Esophagus squamous epithelium (tissue), 5 donors: ENCODE measurements at places on chromosomes 16 and 17.

DNA sequence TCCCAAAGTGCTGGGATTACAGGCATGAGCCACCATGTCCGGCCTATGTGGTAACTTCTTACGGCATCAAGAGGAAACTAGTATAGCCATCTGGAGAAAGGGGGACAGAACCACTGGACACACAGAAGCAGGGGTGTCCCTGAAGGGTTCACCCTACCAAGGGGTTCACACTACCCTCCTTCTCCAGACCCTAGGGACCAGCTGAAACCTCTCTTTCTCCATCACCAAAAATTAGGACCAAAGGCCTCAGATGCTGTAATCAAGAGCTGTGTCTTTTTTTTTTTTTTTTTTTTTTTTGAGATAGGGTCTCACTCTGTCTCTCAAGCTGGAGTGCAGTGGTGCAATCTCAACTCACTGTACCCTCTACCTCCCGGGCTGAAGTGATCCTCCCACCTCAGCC is 33.2 kb downstream of the ZFHX3 start:
- DNase-seq: no peak

DNA sequence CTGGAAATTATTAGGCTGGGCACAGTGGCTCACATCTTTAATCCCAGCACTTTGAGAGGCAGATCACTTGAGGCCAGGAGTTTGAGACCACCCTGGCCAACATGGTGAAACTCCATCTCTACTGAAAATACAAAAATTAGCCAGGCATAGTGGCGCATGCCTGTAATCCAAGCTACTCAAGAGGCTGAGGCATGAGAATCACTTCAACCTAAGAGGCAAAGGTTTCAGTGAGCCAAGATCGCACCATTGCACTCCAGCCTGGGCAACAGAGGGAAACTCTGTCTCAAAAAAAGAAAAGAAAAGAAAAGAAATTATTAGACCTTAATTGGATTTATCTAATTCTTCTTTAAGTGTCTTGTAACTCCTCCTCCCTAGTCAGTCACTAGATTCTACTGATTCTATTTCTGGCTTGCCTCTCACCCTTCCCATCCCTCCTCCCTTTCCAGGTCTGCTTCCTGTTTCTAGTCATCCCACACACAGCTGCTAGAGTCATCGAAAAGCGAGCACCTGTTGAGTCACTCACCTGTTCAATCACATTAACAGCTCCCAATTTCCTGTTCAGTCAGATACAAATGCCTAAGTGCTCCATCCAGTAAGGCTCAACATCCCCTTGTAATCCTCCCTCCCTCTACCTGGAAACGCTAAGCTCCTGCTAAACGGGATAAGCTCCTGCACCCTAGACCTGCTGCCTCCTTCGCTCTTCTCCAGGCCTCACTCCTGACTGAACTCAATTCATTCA is 34.6 kb downstream of the ERN1 start:
- DNase-seq: no peak

DNA sequence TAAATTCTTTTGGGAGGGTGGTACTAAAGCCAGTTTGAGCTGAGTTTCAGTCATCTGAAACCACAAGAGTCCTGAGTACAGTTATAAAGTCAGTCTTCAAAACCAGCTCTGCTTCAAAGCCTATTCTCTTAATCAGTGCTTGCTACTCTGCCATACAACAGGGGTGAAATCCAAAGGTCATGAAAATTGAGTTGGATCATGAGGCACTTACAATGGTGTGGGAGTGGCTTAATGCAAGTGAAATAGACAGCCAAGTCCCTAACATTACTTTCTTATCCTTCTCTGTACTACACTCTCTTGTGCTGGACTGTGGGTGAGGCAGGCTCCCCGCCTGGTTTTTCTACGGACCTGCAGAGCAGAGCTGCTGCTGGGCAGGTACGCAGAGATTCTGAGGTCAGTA is 12.4 kb downstream of the CBLN1 start:
- no peak for DNase-seq

DNA sequence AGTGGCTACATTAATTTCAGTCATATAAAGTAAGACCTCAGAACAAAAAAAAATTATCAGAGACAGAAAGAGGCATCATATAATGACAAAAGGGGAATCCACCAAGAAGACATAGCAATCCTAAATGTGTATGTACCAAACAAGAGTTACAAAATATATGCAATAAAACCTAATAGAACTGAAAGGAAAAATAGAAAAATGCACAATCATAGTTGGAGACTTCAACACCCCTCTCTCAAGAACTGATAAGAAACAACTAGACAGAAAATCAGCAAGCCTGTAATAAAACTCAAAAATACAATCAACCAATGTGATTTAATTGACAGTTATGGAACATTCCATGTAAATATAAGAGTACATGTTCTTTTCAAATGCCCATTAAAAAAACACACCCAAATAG is 61.3 kb upstream of the C16orf82 start:
- DNase-seq: no peak

DNA sequence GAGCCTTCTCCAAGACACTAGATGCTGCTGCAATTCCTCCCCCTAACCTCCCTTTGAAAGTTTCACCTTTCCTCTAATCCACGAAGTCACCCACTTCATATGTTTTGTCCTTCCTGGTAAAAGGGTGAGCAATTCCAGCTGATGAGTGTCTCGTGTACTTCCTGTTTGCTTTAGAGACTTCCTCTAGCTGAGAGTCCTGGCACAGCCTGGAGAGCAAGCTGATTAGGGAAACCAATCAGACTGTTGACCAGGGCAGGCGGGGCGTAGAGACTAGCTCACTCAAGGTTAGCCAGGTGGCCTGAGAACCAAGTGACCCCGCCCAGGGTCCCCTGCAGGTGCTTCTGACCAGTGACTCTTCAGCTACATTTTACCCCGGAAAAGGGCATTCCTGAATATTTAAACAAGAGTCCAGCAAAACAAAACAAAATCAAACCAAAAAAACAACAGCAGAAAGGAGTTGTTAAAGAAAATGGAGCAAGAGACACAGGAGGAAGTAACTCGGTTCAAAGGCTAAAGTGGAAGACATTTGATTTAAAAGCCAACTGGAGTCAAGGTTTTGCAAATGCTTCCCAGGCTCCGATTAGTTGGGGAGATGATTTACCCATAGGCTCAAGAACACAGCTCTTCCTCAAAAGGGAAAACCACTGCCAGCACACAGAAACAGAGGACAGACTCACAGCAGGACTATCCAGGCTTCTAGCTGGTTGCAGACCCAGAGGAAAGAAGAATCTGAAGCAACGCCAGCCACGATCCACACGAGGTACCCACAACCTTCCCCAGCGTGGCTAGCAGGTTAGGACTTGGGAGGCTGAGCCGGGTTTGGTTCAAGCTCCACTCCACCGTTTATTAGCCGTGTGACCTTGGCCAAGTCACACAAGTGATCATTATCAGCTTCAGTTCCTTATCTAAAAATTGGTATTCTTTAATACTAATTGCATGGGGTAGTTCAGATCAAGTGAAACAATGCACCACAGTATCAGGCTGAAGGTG is 13.4 kb downstream of the HSPB9 start:
- DNase-seq: no peak
